Stimulated activated CD4-positive, alpha-beta T cell treated with anti-CD3 and anti-CD28 coated beads, TNF-alpha, amount 100 ng/mL, for 1 hour (primary cell): ENCODE measurements at places on chromosomes 5 and 9.
A peak's percentile ranks its signal among the peaks of the same experiment; 100 is the strongest.

DNA sequence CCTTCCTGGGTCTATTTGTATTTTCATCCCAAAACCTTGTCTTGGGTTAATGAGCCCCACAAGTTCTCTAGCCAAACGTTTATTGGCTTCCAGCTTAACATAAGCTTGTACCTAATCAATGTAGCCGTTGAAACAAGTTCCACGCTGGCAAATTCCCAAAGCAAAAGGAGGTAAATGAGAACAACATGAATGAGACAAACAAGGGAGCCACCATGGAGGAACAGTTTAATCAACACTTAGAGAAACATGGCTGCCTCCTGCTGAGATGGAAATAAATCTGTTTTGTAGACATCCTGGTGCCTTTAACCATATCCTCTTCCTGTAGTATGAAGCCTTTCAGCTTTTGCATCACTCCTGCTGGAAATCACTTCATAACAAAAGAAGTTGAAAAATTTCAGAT is 166.6 kb upstream of the NFIB start:
- DNase-seq, result no peak

GRCh38 chr9:78035383-78035993 is 3.9 kb upstream of the GNAQ start:
- peak; percentile 18 for DNase-seq

- DNase-seq, result no peak
These were observed 671.9 kb downstream of the NR2F1-AS1 start for GRCh38 chr5:92908952-92909601.

DNA sequence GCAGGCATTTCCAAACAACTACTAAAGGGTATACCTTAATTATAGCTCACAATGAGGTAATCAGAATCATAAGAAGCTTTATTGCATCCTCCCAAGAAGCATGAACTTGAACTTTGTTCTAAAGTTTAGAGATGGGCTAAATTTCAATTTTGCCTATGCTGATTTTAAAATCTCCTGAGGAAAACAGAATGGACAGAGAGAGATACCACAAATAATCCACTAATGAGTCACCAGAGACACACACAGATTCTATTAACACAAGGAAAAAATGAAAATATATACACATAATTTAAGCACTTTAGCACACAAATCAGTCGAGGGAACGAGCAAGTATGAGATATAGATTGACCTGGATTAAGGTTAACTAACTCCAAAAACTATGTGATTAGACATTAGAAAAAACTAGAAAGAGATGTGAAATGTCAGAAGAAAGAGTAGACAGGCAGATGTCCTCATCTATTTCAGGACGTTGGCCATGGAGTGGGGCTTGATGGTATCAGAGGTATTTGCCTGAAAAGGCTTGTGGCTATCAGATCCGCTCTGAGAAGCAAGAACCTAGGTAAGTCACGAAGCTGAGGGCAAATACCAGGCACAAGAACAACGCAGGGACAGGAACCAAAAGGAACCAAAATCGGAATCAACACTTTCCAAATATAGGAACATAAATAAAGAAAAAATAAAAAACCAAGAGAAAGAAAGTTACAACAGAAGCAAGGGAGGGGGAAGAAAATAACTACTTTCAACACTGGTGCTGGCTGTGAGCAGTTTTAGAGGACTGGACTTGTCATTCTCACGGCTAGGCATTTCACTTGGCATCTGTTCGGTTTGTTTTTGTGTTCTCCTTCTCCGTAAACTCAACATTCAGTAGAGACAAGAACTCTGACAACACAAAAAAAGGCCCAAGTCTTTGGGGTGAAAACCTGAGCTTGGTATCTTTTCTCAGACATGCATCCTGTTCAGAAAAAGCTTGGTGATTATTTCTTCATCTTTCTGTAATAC is 294.6 kb upstream of the PUM3 start:
- DNase-seq, result no peak

- DNase-seq, result no peak
These were observed 155.4 kb downstream of the GOLPH3 start for GRCh38 chr5:32018476-32019436.

GRCh38 chr5:140609126-140609525 is 23.8 kb downstream of the CD14 start:
- DNase-seq, result no peak

DNA sequence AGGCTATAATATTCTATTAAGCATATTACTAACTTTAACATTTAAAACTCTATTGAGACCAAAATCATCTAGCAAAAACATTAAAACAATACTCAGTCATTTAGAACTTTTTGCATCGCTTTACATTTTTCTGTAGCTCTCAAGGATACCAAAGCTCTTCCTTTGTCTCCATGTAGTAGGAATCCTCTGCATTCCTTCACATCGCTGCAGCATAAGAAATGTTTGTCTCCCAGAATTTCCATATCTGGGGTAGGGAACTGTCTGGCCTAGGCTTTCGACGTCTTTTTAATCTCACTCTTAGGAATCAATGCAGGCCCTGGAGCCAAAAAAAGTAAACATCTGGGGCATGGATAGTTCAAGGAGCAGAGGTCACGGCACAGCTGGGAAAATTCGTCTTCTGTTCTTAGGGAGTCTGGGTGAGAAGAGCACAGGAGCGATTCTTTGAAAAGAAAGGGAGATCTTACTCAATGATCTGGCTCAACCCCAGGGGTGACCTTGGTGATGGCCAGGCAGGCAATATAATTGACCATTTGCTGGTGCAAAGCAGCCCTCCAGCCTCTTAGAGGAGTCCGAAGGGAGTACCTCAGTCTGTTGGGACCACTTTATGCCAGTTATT is 23.2 kb upstream of the RAI14 start:
- DNase-seq, result no peak

DNA sequence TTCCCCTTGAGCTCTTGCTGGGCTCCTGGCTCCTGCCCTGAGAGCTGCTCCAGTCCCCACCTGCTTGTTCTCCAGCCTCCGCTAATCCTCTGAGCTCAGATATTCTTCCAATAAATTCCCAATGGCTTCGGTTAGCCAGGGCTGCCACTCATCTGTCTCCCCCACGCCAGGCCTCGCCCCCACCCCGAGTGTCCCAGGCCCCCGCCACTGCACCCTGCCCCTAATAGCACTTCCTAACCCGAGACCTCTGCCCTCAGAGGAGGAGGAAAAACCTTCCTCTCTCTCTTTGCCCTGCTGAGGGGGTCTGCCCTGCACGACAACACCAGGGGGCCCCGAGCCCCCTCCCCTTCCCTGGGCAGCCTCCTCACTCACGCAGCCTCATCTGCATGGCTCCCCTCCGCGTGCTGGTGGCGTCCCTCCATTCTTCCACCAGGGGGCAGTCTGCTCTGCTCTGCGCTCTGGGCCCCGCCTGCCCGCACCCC is 5.4 kb upstream of the LCN15 start:
- DNase-seq, result peak; percentile 42

GRCh38 chr9:92611621-92612285 is 58.2 kb downstream of the IPPK start:
- no peak for DNase-seq

DNA sequence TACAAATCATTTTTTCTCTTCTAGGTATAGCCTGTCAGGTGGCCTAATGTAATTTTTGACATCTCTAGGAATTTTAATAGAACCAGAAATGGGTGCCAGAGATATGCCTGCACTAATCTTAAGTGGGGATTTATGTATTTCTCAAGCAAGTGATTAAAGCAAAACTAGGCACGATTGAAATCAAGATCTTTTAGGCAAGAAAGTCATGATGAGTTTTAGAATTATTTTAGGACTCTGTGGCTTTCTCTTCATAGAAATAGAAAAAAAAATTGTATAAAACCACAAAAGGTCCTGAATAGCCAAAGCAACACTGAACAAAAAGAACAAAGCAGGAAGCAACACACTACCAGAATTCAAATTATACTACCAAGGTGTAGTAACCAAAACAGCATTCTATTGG is 952 bp upstream of the AMACR start:
- DNase-seq, result no peak

GRCh38 chr9:110114086-110114858 is 93.7 kb downstream of the C9orf152 start:
- no peak for DNase-seq

- no peak for DNase-seq
These were observed 56.5 kb downstream of the AMBP start for GRCh38 chr9:114021578-114021977.

- no peak for DNase-seq
These were observed 11.6 kb downstream of the ABL1 start for GRCh38 chr9:130846487-130847305.

GRCh38 chr9:132012704-132013357 is 66.8 kb downstream of the MED27 start:
- no peak for DNase-seq

- DNase-seq, result no peak
These were observed 609.8 kb downstream of the IRX1 start for GRCh38 chr5:4205398-4205797.

DNA sequence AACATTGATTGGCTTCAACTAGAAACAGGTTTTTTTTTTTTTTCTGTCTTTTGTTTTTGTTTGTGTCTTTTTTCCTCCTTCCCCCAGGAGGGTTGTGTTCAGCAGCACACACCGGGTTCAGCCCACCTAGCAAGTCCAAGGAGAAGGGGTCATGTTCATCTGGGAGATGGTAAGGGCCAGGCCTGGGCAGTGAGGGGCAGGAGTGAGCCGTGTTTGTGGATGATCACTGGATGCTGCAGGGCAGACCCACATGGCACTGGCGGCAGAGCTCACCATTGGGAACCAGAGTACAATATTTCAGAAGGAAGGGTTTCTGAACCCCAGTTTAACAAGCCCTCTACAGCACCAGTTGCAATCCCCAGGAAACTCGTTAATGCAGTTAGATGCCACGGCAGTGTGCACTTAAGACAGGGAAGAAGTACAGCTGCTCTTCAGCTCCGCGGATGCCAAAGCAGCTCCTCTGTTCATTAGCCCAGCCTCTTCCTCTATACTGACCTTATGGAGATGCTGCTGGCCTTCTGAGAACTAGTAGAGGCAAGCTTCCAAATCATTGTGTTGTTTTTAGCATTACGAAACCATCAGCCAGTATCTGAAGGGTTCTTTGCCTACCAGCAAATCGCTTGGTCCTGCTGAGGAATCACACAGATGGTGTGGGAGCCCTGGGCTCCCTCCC is 508.2 kb upstream of the WWC1 start:
- DNase-seq, result no peak

- DNase-seq, result no peak
These were observed 29.6 kb downstream of the IRF1 start for GRCh38 chr5:132460846-132461568.

DNA sequence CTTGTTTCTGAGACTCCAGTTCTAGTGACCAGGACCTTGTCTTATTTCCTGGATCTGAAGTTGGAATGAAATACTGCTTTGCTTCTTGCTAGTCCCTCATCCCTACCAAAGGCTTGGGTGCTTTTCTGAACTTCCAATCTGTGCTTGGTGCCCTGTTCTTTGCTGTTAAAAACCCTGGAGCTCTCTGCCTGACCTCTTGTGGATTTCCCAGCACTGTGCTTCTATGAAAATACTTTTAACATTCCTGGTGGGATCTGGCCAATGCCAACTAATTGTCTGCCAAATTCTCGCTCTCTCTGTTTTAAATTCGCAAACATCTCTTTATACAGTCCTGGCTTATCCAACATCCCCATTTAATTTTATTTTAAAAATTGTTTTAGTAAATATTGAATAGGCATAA is 26.7 kb upstream of the CSNK1G3 start:
- DNase-seq, result no peak

- DNase-seq, result no peak
These were observed 291.4 kb downstream of the ARHGEF28 start for GRCh38 chr5:73917433-73917832.

- no peak for DNase-seq
These were observed 78.3 kb downstream of the LIFR start for GRCh38 chr5:38478166-38478565.

GRCh38 chr5:66596636-66597182 is 516 bp downstream of the MAST4 start:
- DNase-seq, result no peak

DNA sequence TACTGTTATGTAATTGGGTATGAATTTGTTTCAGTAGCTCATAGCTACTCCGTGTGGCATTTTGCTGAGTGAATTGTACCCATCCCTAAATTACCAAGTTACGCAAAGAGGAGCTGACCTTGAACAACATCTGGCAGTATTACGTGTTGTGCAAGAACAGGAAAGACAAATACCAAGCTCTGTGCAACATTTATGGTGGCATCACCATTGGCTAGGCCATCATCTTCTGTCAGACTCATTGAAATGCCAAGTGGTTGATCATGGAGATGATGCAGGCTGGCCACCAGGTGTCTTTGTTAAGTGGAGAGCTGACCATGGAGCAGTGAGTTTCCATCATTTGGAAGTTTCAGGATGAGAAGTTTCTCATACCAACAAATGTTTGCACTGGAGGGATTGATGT is 15.0 kb downstream of the ZSWIM6 start:
- DNase-seq, result no peak

DNA sequence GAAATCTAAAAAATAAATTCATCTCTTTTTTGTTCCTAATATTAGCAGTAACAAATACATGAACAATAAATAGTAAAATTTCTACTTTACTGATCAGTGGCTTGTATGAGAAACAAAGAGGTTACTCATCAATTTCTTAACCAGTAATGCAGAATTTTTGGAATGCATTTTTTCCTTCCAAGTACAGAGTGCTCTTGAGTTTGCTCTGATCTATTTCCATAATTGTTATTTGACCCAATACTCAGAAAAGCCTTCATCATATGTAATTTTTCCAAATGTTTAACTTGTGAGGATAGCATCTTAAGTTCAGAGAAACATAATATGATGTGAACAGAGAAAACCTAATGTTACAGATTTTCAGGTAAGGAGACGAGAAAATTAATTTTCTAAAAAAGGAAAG is 47.3 kb downstream of the FBN2 start:
- DNase-seq, result no peak

DNA sequence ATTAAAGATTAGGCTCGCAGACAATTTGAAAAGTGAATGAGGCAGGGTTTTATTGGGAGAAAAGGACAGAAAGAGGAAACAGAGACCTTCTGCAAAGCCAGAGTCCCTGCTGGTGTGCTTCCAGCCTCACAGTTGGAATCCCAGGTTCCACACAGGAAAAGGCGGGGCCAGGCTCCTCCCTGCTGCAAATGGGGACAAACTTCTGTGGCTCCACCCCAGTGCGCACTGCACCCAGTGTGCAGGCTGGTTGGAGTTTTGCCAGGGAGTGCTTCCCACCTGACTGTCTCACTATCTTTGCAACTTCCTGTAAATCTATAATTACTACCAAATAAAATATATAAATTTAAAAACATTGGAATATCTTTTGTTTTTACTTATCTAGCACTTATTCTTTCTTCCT is 386.0 kb upstream of the GRIN3A start:
- DNase-seq, result no peak

GRCh38 chr9:109499631-109500410 is 1.7 kb upstream of the PTPN3 start:
- no peak for DNase-seq

- no peak for DNase-seq
These were observed 230.9 kb downstream of the FAM114A2 start for GRCh38 chr5:153807801-153808200.

- DNase-seq, result no peak
These were observed 261.8 kb downstream of the MCTP1 start for GRCh38 chr5:95022967-95023695.

- DNase-seq, result no peak
These were observed 17.5 kb downstream of the TMEM161B start for GRCh38 chr5:88251048-88251711.

GRCh38 chr5:71838286-71838685 is 119.2 kb downstream of the CARTPT start:
- no peak for DNase-seq
